ENCODE measurements at places on chromosomes 3 and 15.

GRCh38 chr15:74295800-74296199 is 59.7 kb downstream of the CCDC33 start:
- DNase-seq: no peak

DNA sequence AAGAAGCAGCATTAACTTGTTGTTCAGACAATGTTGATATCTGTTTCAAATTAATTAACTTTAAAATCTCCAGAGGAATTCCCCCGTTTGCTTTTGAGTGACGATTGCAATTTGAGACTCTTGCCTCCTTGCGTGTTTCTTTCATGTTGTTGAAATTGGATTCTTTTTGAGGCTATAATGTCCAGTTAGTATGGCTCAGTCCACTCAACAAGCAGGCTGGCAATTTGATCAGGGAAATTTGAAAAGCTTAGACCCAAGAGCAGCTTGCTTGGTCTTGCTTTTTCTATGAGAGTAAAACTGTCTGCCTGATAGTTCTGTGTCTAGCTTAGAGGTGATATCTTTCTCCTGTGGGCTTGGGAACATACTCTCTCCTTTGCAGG is 2.0 kb downstream of the ARID3B start:
- no peak for DNase-seq

- no peak for DNase-seq
Measured at GRCh38 chr15:64686130-64686735, 89.2 kb downstream of the RBPMS2 start.

- DNase-seq: no peak
Measured at GRCh38 chr3:355622-356021, 159.1 kb downstream of the CHL1 start.

DNA sequence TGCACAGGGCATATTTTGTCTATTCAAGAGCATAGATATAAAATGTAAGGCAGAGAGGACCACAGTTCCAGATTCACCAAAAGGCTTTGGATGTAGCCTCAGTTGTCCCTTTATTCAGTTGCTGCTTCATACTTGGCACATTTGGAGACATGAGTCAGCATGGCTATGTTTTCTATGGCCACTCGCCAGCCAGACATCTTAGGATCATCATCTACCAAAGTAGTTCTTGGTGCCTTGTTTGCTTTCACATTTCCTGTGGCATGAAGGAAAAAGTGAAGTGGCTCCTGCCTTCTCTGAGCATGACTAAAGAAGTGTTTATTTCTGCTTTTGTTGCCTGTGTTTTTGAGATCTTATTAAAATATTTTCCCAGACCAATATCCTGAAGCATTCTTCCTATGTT is 7.2 kb downstream of the SUSD5 start:
- no peak for DNase-seq

DNA sequence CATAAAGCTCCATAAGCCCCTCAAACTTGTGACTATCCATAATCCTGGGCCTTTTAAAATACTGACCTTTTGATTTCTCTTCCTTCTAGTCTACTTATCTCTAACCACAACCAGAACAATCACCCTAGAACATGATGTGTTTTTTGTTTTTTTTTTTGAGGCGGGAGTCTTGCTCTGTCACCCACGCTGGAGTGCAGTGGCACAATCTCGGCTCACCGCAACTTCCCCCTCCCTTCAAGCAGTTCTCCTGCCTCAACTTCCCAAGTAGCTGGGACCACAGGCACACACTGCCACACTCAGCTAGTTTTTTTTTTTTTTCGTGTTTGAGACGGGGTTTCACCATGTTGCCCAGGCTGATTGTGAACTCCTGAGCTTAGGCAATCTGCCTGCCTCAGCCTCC is 25.1 kb downstream of the VPS39 start:
- DNase-seq: no peak

GRCh38 chr15:28914483-28915023 is 28.8 kb downstream of the APBA2 start:
- no peak for DNase-seq

DNA sequence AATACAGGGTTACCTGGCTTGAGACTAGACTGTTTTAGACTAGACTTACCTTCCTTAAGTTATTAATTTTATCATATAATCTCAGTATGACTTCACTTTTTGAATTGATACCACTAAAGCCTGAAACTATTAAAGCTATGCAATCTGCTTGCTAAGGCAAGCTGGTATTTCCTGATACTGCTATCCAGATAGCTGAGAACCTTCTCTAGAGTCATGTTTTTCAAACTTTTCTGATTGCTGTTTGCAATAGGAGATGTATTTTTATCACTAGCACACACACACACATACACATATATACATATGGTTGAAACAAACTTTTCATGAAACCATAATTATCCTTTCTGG is 9.3 kb upstream of the MAGI1 start:
- no peak for DNase-seq

DNA sequence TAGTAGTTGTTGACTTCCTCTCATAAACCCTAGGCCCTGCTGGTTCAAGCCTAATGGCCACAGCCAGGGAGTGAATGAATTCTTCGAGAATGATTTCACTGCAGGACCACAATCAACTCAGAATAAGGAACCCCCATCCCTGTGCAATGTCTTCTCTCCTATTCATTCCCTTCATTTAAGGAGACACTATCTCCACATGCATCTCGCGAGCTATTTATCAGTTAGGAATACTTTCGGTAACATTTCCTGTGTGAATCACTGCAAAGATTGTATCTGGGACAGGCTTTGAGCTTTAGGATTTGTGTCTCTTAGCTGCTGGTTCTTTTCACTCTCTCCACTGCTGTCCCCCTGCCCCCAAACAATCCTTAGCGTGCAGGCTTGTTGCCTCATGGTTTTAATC is 94.4 kb downstream of the MYLK start:
- DNase-seq: no peak

- DNase-seq: no peak
Measured at GRCh38 chr3:62929771-62930170, 54.6 kb upstream of the CADPS start.

DNA sequence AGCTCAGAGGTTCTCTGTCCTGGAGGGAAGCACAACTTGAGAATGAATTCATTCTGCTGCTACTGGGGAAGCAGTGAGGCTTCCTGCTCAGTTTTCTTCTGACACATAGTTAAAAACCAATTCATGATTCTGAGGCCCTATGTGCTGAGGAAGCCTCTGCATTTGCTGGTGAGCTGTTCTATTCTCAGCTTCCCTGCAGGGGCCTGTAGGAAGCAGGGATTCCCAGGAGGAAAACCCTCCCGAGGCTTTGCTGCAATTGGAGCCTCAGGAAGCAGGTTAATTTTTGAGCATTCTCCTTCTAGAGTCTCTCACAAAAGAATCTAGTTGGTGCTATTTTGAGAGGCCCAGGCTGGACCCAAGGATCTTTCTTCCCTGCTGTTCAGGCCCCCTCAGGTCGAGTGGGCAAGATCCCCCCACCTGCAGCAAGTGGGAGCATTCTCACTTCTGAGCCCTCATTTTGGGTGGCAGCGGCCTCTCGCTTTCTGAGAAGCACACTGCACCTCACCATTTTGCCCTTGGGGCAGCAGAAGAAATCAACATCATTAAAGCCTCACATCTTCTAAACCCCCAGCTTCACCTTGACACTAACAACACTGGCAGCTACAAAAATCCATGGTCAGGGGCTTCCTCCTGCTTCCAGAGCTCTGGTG is 197.5 kb upstream of the TSC22D2 start:
- no peak for DNase-seq

DNA sequence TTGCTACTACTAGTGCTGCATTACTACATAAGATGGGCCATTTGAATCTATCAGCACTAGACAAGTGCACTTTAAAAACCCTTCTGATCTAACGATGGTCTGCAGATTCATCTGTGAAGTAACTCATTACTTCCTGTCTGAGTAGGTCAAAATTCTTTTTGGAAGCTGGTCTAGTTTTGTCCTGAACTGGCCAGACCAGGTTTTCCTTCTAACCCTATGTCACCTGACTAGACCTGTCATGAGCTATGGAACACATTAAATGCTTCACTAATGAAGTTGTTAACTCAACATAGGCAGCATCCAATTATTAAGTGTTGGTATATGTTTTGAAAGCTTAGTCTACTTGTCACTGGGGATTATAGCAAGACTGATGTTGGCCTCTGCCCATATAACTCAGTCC is 10.1 kb upstream of the RBM5 start:
- no peak for DNase-seq

DNA sequence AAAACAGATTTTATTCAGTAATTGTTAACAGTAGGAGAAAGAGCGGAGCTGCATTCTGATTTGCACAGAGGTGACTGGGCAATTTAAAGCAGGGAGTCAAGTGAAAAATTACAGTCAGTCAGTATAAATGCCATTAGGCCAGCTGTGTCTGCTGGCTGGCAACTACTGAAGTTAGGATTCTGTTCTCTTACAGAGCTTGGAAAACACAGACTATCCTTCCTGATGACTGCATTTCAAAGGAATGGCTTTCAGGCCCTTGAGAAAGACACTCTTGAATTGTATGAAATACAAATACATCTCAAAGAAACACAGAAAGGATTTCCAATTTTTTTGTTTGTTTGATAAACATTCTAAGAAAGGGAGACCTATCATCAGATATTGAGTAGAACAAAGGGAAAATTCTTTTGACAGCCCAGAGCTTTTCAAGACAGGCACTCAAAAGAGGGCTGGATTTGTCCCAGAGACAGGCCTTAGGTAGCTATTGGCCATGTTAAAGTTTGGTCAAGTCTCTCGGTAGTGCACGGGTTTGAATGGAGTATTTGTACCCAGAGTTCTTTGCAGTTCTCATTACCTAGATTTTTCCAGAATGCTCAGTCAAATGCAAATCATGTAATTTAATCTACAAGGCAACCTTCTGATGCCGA is 551.2 kb upstream of the CCDC54 start:
- no peak for DNase-seq

- DNase-seq: peak; percentile 43
Measured at GRCh38 chr3:102673271-102674115, 238.7 kb downstream of the ZPLD1 start.

DNA sequence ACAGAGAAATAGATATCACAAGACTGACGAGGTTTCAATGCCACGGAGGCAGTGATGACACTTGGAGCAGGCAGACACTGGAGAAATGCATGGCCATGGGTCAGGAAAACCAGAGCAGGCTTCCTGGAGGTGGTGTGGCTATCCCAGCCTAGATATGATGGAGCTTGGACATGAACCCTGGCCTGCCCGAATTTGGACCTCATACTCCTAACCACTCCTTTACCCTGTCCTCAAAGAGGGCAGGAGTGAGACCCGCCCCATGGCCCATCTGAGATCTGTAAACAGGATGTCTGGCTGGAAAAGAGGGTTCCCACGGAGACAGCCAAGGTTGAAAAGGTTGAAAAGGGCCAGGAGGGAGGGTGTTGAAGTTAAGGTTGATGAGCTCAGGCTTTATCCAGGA is 31.0 kb downstream of the CPN2 start:
- no peak for DNase-seq

DNA sequence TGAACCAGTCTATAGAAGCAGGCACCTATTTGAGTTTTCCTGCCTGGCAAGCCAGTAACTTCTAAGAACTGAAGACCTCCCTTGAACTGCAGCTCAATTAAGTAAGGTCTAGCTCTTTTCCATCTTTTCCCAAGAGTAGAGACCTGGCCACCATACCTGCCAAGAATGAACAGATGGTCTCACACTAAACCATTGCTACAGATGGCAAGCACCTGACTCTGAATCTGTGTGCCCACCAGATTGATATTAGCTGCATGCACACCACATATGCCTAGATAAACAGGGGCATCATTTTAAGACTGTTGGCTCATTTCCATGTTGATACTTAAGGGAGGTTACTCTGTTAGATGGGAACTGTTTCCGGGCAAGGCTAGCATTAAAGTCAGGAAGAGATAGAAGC is 34.8 kb upstream of the GSK3B start:
- DNase-seq: no peak

DNA sequence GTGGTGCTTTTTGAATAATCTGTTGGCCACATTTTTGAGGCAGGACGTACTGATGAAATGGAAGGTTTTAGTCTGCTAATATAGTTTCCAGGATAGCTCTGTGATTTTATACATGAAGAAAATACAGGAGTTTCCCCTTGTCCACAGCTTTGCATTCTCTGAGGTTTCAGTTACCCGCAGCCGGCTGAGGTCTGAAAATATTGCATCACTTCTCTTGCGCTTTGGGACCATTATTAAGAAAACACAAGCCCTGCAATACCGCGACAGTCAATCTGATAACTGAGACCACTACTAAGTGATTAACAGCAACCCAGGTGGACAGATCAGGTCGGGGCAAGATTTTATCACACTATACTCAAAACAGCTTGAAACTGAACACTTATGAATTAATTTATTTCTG is 33.0 kb downstream of the BLM start:
- DNase-seq: no peak

DNA sequence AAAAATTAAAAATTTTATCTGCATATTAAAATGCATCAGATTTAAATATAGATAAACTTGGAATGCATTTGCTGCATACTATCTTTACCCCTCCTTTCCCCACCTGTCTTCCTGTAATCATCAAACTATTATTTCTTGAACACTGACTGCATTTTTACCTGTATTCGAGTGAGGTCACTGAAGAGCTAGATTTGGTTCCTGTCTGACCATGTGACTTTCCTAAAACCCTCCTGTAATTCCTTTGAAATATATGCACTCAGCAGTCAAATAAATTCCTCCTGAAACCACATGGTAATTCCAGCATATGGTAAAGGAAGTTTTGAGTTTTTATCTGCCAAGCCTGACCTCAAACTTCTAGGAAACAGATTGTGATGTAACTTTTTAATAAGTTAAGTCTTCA is 445.6 kb upstream of the FRG2C start:
- no peak for DNase-seq

- no peak for DNase-seq
Measured at GRCh38 chr3:195269375-195270078, 1.4 kb downstream of the XXYLT1 start.

- no peak for DNase-seq
Measured at GRCh38 chr3:71160785-71161546, 422.6 kb downstream of the FOXP1 start.

DNA sequence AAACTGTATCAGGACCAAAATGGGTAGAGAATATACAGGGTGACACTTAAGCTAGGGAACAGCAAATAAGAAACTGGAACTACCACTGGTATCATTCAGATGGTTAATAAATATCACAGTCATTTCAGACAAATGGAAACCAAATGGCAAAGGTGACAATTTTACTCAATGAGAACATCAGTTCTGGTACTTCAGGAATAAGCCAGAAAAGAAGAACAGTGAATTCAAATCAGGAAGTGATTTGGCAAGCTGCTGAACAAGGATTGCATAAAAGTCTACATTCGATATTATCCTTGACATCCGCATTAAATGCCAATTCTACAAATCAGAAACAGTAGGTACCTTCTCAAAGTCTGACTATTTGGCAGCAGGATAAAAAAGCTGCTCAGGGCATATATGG is 23.5 kb upstream of the STIMATE start:
- DNase-seq: no peak

GRCh38 chr3:181690769-181691168 is 21.0 kb upstream of the SOX2 start:
- no peak for DNase-seq

Data from iPS DF 6.9 (cell line).